HT1080 (cell line): ENCODE measurements at places on chromosomes 1 and 21.

- DNase-seq = peak; percentile 8
These were observed 549.3 kb downstream of the NCAM2 start for GRCh38 chr21:21547368-21547953.

DNA sequence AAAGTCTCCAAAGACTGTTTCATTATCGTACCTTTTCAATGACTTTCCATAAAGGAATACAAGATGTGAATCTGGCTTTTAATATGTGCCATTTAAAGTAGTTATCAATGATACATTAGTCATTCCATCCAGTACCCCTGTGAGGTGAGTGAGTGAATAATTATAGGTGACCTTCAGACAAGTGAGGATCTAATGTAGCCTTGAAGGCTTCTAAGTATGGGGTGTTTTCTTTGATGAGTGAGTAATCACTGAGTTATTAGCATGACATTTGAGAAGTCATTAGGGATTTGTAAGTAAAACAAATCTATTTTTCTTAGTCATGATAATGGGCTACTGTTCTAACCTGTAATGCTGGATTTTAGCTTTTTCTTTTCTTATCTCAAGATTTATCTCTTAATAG is 831.4 kb downstream of the ADGRL2 start:
- DNase-seq = peak; percentile 22

GRCh38 chr1:170881268-170882265 is 53.8 kb upstream of the MROH9 start:
- peak; percentile 41 for DNase-seq

- peak; percentile 57 for DNase-seq
These were observed 715 bp upstream of the ARTN start for GRCh38 chr1:43932786-43933385.

DNA sequence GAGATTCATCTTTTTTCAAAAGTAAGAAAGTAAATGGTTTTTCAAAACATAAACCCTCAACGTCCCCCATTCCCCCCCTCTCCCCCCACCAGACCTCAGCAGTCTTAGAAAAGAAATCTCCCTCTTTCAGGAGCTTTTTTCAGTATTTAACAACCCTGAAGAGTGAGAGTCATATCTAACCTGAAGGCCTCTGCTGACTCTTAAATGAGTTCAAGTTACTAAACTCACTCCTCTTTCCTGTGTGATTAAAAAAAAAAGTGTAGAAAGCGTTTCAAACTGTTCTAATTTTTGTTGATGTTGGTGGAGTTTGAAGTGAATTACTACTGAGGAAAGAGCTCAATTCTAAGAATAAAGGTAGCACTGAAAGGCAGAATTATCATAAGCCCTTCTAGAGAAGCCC is 93.7 kb downstream of the VAV3 start:
- no peak for DNase-seq

GRCh38 chr1:28668956-28669723 is 556 bp downstream of the GMEB1 start:
- DNase-seq = peak; percentile 37

DNA sequence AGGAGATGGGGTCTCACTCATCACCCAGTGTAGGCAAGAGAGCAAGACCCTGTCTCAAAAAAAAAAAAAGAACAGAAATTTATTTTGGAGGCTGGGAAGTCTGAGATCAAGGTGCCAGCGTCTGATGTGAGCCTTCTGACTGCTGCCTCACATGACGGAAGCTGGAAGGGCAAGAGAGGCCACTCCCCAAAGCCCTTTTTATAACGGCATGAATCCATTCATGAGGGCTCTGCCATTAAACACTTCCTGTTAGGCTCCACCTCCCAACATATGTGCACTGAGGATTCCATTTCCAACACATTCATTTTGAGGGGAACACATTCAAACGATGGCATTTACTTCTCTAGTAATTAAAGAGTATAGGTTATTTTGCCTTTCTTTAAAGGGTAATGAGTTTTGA is 50.9 kb upstream of the C1orf198 start:
- no peak for DNase-seq

DNA sequence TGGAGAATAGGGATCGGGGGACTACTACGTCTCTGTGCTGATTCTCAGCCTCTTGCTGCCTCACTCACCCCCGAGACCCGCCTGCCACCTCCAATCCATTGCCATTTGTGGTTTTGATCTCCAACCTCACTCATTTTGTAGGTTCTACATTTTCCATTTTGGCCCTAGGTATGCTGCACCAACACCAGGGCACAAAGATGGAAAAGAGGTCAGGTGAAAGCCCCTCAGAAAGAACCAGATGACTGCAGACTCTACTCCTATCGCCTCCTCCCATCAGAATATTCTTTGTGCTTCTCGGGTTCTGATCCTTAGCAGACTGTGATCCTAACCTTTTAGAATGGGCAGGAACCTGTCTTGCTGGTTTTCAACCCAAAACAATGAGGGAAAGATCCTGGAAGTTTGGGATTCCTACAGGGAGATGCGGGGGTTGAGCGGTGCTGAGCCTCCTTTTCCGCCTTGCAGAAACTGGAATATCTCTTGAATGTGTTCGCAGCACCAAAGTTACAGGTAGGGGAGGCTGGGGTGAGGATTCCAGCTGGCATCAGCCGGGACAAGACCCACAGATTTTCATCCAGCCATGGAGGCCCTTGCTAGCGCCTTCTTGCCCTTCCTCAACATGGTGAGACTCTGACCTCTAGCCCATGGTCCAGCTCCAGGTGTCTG is 53.1 kb downstream of the RHBG start:
- no peak for DNase-seq

DNA sequence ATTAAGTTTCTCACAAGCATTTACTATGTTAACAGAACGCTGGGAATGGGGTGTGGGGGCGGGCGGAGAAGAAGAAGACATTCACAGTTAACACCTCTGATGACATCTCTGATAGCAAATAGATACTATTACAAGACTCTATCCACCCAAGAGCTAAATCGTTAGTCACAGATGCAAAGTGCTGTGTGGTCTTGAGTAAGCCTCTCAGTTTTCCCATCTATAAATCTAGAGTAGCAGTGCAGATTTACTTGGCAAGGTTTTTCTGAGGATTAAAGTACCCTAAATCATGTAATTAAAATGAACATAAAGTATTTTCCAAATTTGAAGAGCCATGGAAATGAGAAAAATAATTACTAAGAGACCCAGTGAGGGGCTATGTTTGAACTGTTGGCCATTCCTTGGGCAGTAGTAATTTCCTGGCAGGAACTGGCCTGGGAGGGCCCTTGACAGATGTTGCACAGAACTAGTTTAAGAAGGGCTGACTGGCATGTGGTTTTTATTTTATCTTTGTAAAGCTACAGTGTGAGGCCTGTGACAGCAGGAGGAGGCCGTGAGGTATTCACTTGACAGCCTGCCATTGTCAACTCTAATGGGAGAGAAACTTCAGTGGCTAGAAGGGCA is 58.7 kb upstream of the APOBEC4 start:
- peak; percentile 67 for DNase-seq

GRCh38 chr1:215277532-215277931 is 195.0 kb downstream of the KCNK2 start:
- no peak for DNase-seq

DNA sequence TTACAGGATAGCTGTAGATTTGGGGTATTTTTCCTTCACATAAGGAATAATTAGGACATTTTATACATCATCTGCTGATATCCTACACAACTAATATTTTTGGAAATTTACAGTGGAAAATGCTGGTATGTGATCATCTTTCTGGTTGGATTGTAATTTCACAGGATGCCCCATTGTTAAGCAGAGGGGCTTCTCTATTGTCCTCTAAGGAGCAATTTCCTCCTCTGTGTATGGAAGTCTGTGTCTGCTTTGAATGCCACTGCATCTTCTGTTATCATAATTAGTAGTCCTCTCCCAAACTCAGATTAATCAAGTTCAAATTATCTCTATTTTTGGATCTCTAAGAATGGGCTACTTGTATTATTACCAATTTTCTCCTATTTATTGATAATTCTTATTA is 988.1 kb upstream of the B3GALT2 start:
- no peak for DNase-seq
